ENCODE measurements at places on chromosomes 6 and 20. TPM values are rescaled to one million over a fixed set of nuclear protein-coding genes. Genes with fewer than 3 reads are reported as not detected.
A peak's percentile ranks its signal among the peaks of the same experiment; 100 is the strongest.

DNA sequence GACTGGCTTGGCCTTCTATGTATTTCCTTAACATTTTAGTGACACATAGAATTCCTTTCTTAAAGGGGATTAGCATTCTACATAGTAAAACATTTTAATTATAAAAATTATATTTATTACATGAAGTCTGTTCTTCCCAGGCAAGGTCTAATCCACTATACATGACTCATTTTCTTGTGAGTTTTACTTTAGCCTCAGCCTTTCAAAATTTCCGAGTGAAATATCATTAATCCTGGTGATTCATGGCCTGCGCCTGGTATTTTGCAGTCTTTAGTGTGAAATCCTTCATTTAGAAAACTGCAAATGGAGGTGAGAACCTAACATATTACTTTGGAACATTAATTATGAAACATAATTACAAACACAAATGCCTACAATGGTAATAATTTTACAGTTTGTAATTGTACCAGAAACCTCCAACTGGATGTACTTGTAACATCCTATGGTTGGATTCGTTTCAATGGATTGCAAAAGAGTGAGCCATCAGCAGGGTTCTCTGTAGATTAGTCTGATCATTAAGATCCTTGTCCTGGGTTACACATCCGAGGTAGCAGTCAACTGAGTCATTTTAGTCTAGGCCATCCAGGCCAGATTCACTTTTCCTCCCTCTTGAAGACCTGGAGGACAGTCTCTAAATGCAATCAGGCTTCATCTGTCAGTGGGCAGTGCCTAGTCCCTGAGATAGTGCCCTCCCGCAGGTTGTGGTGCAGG, 272.0 kb downstream of the PACRG start:
- no peaks in the 10 kb centered on the region for H3K27me3 ChIP-seq
- H3K27ac ChIP-seq, result no peak overlapping the region
- DNase-seq, result no peak
- no peak overlapping the region for H3K4me3 ChIP-seq
- no peaks in the 10 kb centered on the region for H3K36me3 ChIP-seq
- H3K4me1 ChIP-seq, result no peaks in the 10 kb centered on the region

The PRR18 gene
- 0.23 TPM for total RNA-seq

The TNF gene
- not detected for total RNA-seq

DNA sequence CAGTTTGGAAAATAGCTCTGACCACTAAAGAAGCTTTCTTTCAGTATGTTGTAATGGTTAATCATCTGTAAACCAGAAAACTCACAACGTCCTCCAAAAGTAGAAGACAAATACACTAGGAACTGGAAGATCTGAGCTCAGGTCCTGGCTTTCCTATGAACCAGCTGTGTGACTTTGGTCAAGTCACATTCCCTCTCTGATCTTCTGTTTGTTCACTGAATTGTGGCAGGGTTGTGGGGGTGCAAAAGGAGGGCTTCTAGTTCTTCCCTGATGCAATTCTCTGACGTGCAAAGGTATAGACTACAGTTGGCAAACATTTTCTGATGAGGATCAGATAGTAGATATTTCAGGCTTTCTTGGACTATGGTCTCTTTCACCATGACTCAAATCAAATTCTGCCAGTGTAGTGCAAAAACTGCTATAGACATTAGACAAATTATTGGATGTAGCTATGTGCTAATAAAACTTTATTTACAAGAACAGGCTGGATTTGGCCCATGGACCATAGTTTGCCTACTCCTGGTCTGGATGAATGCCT, 44.9 kb downstream of the ATXN1 start:
- no peaks in the 10 kb centered on the region for H3K36me3 ChIP-seq
- H3K27ac ChIP-seq, result no peak overlapping the region
- H3K4me1 ChIP-seq, result no peaks in the 10 kb centered on the region

The PNPLA1 gene
- total RNA-seq, result not detected

DNA sequence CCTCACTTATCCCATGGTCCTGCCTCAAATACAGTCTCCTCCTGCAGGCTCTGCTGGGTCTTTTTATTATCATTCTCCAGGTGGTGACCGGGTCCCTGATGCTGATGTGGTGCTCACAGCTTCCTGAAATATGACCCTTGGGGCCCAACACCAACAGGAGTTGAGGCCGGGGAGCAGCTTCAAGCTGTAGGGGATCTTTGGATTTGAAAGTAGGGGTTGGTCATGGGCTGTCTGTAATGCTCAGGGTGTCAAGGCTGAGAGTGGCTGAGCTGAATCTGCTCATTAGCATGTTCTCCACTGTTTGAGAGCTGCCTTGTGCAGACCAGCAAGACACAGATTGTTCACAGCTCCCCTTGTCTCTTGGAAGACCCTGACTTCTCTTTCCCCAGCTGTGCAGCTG, 35.5 kb downstream of the HLA-F start:
- H3K27ac ChIP-seq, result peak overlapping the region; percentile 78
- DNase-seq, result no peak
- no peaks in the 10 kb centered on the region for H3K36me3 ChIP-seq
- peaks cover 32% of the 10 kb centered on the region for H3K4me1 ChIP-seq
- no peak overlapping the region for H3K4me3 ChIP-seq
- no peaks in the 10 kb centered on the region for H3K27me3 ChIP-seq

DNA sequence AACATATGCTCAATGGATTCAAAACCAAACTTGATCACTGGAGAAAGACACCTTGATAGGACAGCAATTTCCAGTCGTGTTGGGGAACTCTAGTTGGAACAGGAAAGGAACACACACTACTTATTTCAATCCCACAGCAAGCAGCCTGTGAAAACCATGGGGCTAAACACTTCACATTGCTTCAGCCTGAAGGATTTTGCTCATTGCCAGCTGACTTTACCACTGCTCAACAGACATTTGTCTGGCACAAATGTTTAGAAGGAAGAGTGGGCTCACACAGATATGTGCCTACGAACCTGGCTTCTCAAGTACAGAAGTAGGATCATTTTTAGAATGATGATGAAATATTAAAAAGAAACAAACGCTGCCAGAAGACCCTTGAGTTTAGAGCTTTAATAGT, 598.1 kb downstream of the PHF3 start:
- DNase-seq, result no peak
- H3K27ac ChIP-seq, result no peak overlapping the region
- H3K4me3 ChIP-seq, result no peak overlapping the region
- no peaks in the 10 kb centered on the region for H3K27me3 ChIP-seq
- no peaks in the 10 kb centered on the region for H3K36me3 ChIP-seq

- H3K27me3 ChIP-seq, result no peaks in the 10 kb centered on the region
- DNase-seq, result no peak
- H3K27ac ChIP-seq, result no peak overlapping the region
- no peak overlapping the region for H3K4me3 ChIP-seq
Measured at GRCh38 chr6:156154896-156155295, 622.3 kb upstream of the ARID1B start.

The MYL9 gene
- total RNA-seq, result 193 TPM

The GNAS-AS1 gene
- 11.7 TPM for total RNA-seq

GRCh38 chr6:5996714-5997419, 9.9 kb downstream of the NRN1 start:
- no peaks in the 10 kb centered on the region for H3K36me3 ChIP-seq
- peak overlapping the region; percentile 38 for H3K4me3 ChIP-seq
- DNase-seq, result peak; percentile 72
- no peak overlapping the region for H3K27ac ChIP-seq

DNA sequence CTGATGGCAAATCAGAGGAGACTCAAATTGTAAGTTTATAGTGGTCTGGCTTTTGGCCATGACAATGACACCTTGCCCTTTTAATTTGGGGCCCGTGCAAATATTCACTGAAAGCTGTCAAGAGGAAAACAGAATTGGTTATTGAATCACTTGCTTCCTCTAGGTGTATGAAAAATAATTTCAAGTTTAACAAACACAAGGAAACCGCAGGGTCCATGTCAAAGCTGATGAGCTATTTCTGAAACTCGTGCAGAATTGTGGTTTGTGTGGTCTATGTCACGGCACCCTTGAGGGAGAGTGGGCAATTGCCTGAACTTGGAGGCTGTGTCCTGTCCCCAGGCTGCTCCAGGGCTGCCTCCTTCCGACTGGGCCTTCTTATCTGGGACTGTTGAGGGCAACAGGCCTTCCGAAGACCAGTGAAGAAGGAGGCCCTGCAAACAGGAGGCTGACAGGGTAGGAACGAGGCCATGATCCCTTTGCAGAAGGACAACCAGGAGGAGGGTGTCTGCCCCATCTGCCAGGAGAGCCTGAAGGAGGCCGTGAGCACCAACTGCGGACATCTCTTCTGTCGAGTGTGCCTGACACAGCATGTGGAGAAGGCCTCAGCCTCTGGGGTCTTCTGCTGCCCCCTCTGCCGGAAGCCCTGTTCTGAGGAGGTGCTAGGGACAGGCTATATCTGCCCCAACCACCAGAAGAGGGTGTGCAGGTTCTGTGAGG, 788 bp downstream of the TRIM40 start:
- no peak overlapping the region for H3K4me3 ChIP-seq
- no peak for DNase-seq
- H3K36me3 ChIP-seq, result no peaks in the 10 kb centered on the region

The PNLDC1 gene
- total RNA-seq, result 0.44 TPM

- H3K4me1 ChIP-seq, result peaks cover 2% of the 10 kb centered on the region
- no peaks in the 10 kb centered on the region for H3K36me3 ChIP-seq
- H3K27me3 ChIP-seq, result no peaks in the 10 kb centered on the region
- no peak overlapping the region for H3K4me3 ChIP-seq
- DNase-seq, result no peak
Measured at GRCh38 chr20:12596863-12597262, 411.9 kb upstream of the SPTLC3 start.

DNA sequence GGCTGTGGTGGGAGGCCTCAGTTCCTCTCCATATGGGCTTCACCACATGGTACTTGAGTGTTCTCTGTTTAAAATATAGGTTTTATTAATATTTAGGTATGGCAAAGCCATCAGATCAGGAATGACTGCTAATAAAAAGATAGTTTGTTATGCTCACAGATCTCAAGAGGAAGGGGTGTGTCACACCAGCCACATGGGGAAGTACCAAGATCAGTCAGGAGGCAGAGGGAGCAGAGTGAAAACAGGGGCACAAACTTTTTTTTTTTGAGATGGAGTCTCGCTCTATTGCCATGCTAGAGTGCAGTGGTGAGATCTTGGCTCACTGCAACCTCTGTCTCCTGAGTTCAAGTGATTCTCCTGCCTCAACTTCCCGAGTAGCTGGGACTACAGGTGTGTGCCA, 92.1 kb upstream of the GCM1 start:
- no peak overlapping the region for H3K27ac ChIP-seq
- no peaks in the 10 kb centered on the region for H3K36me3 ChIP-seq
- no peaks in the 10 kb centered on the region for H3K27me3 ChIP-seq
- H3K4me3 ChIP-seq, result no peak overlapping the region

DNA sequence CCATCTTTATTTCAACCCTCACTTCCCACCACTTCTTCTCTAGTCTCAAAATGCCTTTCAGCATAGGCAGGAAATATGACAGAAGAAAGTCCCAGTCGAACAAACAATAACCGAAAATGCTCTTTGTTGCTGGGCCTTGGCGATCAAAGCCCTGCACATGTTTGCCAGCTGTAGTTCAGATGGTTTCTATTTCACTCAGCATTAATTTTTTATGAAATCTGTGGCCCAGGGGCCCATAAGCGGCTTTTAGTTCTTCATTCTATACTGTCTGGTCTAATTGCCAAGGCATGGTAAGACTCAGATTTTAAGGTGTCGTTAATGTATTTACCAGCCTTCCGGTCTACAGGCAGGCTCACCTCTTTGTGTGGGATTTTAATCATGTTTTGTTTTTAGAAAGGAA, 10.9 kb upstream of the F13A1 start:
- H3K27me3 ChIP-seq, result no peaks in the 10 kb centered on the region
- no peak for DNase-seq
- H3K36me3 ChIP-seq, result no peaks in the 10 kb centered on the region
- H3K4me3 ChIP-seq, result no peak overlapping the region
- H3K4me1 ChIP-seq, result no peaks in the 10 kb centered on the region

GRCh38 chr20:16314748-16315159, 258.5 kb downstream of the KIF16B start:
- H3K36me3 ChIP-seq, result no peaks in the 10 kb centered on the region
- no peak for DNase-seq
- H3K27me3 ChIP-seq, result no peaks in the 10 kb centered on the region
- H3K4me3 ChIP-seq, result no peak overlapping the region
- H3K27ac ChIP-seq, result no peak overlapping the region
- H3K4me1 ChIP-seq, result no peaks in the 10 kb centered on the region

DNA sequence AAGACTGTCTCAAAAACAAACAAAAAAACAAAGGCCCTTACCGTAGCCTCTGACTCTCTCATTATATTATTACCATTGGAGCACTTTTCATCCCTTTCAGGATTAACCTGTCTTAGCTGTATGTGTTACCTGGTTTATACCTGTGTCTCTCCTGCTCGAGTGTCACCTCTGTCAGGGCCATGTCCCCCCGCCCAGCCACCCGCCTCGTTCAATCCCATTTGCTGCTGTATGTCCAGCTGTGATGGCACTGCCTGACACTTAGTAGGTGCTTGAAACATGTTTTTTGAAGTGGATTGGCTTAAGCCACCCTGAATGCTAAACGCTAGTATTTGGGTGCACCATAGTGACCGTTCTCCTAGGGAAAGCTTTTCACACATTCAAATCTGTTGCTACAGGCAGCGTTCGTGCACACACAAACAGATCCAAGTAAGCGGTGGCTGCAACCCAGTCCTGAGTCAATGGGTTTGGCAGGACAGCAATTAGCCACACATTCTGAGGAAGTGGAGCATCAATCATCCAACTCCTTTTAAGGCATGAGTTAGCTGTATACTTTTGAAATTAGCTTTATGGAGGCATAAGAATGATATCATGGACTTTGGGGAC, 98.9 kb upstream of the ZNF217 start:
- H3K27me3 ChIP-seq, result no peaks in the 10 kb centered on the region
- H3K27ac ChIP-seq, result no peak overlapping the region
- DNase-seq, result no peak
- no peak overlapping the region for H3K4me3 ChIP-seq

DNA sequence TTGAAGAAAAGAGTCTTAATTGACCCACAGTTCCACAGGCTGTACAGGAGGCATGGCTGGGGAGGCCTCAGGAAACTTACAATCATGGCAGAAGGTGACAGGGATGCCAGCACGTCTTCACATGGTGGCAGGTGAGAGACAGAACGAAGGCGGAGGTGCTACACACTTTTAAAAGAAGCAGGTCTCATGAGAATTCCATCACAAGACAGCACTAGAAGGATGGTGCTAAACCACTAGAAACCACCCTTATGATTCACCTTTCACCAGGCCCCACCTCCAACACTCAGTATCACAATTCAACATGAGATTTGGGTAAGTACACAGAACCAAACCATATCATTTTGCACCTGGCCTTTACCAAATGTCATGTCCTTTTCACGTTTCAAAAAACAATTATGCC, 20.9 kb downstream of the TAGAP start:
- no peaks in the 10 kb centered on the region for H3K36me3 ChIP-seq
- H3K4me1 ChIP-seq, result no peaks in the 10 kb centered on the region
- H3K4me3 ChIP-seq, result no peak overlapping the region
- DNase-seq, result no peak

The CDH26 gene
- 1.7 TPM for total RNA-seq
